HT1080 (cell line): ENCODE measurements at places on chromosomes 6 and 20. TPM values are rescaled to one million over a fixed set of nuclear protein-coding genes. Genes with fewer than 3 reads are reported as not detected.
A peak's percentile ranks its signal among the peaks of the same experiment; 100 is the strongest.

GRCh38 chr6:12151433-12151820, 138.7 kb upstream of the EDN1 start:
- no peak for DNase-seq

- no peak for DNase-seq
These were observed 65.5 kb downstream of the PLCB4 start for GRCh38 chr20:9134346-9134745.

The ADGRF1 gene
- not detected in 2 replicates for total RNA-seq

The PNLDC1 gene
- not detected in 2 replicates for total RNA-seq

The PEX6 gene
- total RNA-seq: 21.2 and 25.4 TPM in 2 replicates

GRCh38 chr6:140445474-140446004, 1071.1 kb upstream of the CITED2 start:
- peak; percentile 37 for DNase-seq

The DOK5 gene
- 0.31 TPM in 1 of 2 replicates, not detected in the other for total RNA-seq

DNA sequence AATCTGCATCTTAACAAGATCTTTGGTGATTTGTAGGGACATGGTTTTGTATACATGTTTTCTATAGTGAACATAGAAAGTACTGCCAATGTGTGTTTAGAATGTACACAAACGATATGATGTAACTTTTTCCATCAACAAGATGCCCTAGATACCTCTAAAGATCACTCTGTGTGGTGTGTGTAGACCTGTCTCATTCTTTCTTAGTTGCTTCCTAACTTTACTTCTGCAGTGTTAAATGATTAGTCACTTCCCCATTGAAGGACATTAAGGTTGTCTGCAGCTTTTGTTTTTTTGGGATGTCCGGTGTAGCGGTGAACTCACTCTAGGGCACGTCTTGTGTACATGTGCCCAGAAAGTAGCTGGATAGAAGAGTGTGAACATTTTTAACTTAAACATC, 35.9 kb downstream of the CDYL start:
- DNase-seq: peak; percentile 82

The PRRT1 gene
- 0.37 TPM in 1 of 2 replicates, not detected in the other for total RNA-seq

- no peak for DNase-seq
These were observed 22.3 kb downstream of the LAMA5 start for GRCh38 chr20:62344782-62345181.
